Right renal pelvis (tissue), 4 donors: ENCODE measurements at places on chromosomes 1 and 21. TPM values are rescaled to one million over a fixed set of nuclear protein-coding genes. Genes with fewer than 3 reads are reported as not detected.

Gene IVL
- 0.24 TPM for polyA plus RNA-seq

Gene PCSK9
- 1.4 TPM for polyA plus RNA-seq

Gene SPRR3
- not detected for polyA plus RNA-seq

Gene A3GALT2
- not detected for polyA plus RNA-seq

Gene DNTTIP2
- polyA plus RNA-seq, result 75.5 TPM

Gene HSPG2
- polyA plus RNA-seq, result 222 TPM

Gene LRRIQ3
- 5.2 TPM for polyA plus RNA-seq

DNA sequence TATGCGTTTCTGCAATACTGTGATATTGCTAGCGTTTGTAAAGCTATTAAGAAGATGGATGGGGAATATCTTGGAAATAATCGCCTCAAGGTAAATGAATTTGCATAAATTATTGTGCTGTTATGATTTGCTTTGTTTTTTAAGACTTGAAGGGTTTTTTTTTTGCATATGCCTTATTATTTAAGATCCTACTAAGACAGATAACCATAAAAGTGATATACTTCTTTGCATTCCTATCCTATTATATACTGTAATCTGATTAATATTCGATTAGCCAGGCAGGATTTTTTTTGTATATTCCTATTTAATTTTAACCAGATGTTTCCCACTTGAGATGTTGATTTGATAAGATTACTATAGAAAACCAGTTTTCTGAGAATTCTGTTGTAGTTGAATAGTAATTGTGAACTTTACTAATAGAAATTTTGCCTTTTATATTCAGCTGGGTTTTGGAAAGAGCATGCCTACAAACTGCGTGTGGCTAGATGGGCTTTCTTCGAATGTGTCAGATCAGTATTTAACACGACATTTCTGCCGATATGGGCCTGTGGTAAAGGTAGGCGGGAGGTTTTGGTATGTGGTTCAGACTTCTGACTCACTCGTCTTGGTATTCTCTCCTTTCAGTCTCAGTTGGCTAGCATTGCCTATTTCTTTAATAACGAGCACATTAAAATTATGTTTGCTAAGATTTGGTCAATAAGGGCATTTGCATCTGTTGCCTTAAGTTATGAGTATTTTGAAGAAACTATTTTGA is 56.8 kb downstream of the ZBTB17 start:
- DNase-seq, result no peak

DNA sequence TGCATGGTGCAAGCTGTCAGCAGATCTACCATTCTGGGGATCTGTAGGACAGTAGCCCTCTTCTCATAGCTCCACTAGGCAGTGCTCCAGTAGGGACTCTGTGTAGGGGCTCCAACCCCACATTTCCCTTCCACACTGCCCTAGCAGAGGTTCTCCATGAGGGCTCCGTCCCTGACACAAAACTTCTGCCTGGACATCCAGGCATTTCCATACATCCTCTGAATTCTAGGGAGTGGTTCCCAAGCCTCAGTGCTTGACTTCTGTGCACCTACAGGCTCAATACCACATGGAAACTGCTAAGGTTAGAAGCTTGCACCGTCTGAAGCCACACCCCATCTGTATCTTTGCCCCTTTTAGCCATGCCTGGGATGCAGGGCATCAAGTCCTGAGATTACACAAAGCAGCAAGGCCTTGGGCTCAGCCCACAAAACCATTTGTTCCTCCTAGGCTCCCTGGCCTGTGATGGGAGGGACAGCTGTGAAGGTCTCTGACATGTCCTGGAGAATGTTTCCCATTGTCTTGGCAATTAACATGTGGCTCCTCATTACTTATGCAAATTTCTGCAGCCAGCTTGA is 117.0 kb upstream of the NFIA start:
- no peak for DNase-seq

- no peak for DNase-seq
Observed at GRCh38 chr1:77553568-77554291, 128.7 kb downstream of the ZZZ3 start.

DNA sequence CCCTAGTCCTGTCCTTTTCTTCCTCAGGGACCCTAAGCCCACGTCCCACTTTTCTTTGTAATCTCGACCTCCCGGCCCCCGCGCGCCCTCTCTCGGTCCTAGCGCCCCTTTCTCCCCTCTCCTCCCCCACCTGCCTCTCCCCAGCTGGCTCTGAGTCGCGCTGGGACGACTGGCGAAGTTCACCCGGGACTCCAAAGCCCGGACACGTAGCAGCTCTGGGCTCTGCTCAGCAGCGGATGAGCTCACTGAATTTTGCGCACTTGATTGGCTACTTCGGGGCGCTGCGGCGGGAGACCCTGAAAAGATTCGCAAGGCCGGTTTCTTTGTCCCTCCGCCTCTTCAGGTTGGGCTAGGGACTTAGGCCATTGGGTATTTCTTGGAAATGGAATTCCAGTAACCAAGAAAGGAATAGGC is 16.3 kb upstream of the ACKR1 start:
- no peak for DNase-seq

DNA sequence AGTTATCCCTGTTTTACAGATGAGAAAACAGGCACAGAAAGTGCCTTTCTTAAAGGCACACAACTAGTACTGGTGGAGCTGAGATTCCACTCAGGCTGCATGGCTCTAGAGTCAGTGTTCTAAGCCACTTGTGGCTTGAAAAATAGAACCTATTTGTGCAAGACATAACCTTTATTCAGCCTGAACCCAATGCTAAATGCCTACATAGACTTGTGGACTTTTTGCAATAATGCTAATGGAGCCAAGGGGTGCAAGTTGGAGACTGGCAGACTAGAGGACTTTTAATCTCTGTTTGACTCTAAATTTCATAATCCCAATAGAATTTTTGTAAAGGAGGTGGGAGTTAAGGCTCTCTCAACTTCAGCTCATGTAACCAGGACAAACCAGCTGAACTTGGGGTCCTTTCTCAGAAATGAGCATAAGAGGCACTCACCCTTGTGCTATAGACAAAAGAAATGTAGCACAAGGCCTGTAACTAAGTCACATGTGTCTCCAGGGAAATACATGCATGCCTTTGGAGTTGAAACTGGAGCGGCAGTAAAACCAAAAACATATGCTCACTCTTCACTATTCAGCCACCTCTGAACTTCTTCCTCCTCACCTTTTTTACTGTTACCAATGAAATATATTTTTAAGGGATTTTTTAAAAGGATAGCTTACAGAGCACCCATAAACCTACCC is 43.0 kb upstream of the AK4 start:
- no peak for DNase-seq

DNA sequence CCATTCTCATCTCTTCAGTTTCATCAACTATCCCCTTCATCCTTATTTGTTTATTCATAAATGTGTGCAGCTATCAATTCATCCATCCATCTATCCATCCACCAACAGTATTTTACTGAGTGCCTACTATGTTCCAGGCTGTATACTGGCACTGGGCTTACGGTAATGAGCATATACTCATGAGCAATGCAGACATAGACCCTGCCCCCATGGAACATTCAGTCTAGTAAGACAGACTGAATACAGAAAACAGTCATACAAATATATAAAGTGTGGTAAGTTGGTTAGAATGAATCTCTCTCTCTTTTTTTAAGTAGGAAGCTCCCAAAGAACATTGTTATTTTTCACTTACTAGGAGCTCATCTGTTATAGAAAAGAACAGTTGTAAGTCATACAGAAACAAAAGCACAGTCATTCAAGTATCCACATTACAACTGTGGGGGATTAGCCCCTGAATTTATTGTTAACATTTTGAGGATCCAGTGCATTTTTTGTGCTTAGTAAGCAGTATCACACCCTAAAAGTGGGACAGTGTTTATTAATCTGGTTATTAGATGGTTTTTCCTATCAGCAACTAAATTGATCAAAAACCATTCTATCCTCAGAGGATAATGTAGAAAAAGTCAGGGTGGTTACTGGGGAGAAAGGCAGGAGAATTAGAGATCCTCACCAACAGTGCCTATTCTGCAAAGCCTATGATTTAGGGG is 3.6 kb downstream of the SLC16A4 start:
- no peak for DNase-seq

DNA sequence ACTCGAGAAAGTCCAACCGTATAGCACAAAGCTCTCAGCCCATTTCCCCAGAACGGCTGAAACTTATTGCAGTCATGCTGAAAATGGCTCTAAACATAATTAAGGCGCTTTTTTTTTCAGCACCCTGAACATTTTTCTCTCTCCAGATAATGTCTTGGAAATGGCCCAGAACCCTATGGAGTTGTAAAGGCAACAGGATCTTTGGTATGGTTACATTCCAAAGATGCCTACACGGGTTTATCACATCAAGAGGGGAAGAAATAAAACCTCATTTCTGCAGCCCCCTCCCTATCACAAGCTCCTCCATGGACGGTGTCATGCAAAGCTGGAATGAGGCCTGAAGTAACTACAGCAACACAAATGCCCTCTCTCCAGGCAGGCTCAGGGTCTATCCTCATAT is 126.4 kb upstream of the GALNT2 start:
- no peak for DNase-seq

DNA sequence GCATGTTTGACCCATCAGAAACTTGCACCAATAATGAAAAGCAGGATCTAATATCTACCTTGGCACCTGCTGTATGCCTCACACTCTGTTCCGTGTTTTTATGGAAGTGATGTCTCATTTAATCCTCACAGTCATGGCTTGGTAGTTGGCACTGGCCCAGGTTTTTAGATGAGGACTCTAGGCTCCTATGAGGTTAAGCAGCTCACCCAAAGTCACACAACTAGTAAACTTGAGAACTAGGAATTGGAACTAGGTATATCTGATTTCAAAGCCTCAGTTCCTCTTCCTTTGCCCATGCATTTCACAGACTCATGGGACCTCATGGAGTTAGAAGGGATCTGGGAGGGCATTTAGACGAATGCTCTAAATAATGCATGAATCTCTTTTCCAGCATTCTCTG is 21.3 kb upstream of the TARBP1 start:
- no peak for DNase-seq

GRCh38 chr1:206725109-206725963 is 40.6 kb downstream of the MAPKAPK2 start:
- DNase-seq, result peak; percentile 43
